Activated T-helper 1 cell treated with Interleukin-2 at 50 U/mL for 16 hours (primary cell): ENCODE measurements at places on chromosomes 12 and 14.

DNA sequence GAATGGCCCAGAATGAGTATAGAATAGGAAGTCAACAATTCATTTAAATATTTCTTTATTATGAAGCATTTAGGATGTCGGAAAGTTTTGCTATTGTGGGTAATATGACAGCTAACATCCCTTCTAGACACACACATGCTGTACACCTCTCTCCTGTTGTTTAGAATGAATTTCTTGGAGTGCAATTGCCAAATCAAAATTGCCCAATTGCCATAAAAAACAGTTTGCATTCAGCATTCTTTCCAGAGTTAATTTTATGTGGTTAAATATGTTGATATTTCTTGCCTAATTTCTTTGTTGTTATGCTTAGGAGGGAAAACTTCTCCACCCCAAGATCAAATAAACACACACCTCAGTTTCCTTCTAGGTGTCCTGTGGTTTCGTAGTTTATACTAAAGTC is 16.9 kb upstream of the SMCO2 start:
- no peak for DNase-seq

- DNase-seq, result no peak
Observed at GRCh38 chr14:89445273-89445973, 28.4 kb upstream of the FOXN3 start.

GRCh38 chr12:88334271-88334670 is 192.2 kb downstream of the TMTC3 start:
- DNase-seq, result no peak

GRCh38 chr14:36997843-36998242 is 174.6 kb downstream of the SLC25A21 start:
- no peak for DNase-seq
